Activated CD4-positive, alpha-beta T cell treated with anti-CD3 and anti-CD28 coated beads for 36 hours (primary cell): ENCODE measurements at places on chromosomes 6 and 20. TPM values are rescaled to one million over a fixed set of nuclear protein-coding genes. Genes with fewer than 3 reads are reported as not detected.

DNA sequence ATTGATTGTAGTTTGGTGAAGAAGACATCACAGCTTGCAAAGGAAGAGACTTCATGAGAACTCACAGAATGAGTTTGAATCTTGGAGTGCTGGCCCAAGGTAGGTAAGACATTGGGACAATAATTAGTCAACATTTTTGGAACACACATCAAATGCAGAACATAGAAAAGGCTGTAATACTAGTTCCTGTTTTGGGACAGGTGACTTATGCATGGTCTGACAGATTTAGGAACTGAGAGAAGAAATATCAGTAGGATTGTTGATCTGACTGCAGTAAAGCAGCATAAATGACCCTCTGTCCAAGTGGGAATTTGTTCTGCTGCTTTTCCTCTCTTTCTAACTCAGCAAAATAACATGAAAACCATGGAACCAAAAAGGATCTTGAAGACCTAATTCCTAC, 102.3 kb upstream of the MAP3K7 start:
- DNase-seq = no peak

DNA sequence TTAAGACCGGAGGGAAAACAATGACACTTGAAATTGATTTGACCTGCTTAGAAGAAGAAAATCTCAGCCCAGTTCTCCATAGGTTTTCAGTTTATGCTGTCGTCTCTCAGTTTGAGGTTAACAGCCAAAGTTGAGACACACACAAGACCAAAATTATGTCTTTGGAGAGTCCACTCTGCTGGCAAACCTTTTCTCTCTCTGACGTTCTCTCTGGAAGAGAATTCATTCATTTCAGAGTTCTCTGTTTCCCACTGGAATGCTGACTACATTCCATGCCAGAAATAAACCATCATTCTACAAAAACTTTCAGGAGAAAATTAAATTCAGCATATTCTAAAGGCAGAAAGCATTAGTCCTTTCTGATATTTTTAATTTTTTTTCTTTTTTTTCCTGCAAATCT, 155.2 kb downstream of the TFAP2A start:
- no peak for DNase-seq

GRCh38 chr6:21707524-21708319, 114.2 kb downstream of the SOX4 start:
- DNase-seq = no peak

DNA sequence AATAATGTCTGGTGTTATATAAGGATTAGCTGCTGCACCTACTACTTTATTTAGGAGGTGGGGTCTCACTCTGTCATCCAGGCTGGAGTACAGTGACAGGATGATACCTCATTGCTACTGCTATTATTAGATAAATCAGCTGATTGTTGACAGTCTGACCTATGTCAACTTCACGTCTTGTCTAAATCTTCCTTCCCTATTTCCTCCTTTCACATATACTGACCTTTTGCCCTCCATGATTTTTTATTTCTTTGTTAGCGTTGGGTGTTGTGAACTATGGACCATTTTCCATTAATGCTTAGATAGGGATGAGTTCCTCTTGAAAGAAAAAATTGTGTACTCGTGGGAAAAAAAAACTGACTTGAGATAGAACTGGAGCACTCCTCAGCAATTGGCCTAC, 109.9 kb upstream of the BEND6 start:
- no peak for DNase-seq

DNA sequence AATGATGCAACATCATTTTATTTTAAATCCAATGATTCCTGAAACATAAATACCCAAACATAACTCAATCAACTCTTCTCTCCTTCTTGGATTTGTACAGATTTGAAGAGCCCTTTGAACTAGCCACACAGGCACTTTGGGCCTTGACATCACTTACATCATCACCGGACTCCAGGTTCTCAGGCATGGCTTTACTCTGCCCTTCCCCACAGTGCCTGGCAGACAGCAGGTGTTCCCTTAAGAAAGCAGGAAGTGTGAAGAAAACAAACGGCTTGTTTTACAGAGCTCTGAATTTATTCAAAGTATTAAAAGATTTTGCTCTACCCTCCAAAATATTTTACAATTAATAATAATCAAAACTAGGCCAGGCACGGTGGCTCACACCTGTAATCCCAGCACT, 54.8 kb upstream of the GCM1 start:
- no peak for DNase-seq

GRCh38 chr6:168451805-168452517, 11.0 kb downstream of the SMOC2 start:
- no peak for DNase-seq

- no peak for DNase-seq
Measured at GRCh38 chr20:5703681-5704101, 46.5 kb upstream of the SHLD1 start.

DNA sequence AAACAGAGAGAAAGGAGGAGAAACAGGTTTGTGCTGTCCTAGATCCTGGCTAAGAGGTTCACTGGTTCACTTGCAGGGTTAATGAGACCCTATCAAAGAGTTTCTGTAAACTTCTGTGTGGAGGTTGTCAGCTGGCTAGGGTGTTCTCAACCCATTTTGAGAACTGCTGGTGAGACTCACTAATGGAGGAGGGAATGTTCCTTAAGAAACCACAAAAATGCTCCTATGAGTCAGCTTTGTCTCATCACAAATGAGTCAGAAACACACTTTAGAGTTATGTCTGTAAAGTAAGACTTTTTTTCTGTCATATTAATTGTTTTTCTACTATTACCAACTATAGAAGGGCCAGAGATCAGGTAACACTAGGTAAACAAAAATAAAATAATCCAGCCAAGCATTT, 884.4 kb downstream of the PHF3 start:
- no peak for DNase-seq

GRCh38 chr6:169029861-169030260, 223.8 kb downstream of the THBS2 start:
- DNase-seq = no peak

DNA sequence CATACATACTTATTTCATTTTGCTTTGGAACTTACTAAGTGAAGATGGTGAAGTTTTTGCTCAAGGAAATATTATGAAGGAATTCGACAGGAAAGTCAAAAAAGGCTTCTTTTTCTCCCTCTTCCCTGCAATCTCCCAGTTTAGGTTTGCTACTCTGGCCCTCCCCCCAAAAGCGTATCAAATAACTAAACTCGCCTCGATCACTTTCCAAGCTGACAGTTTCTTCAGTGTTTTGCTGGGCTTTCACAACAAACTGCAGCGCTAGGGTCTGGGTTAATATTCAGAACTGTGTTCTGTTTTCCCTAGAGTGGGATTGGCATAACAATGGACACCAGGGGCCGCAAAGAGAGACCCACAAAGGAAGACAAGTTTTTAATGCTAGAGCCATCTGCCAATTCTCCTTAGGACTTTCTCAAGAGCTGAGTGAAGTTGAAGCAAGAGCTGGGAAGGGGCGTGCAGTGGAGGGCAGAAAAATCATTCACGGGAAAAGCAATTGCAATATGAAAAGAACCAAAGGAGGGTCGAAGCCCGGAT, 57.8 kb downstream of the ATP9A start:
- no peak for DNase-seq

DNA sequence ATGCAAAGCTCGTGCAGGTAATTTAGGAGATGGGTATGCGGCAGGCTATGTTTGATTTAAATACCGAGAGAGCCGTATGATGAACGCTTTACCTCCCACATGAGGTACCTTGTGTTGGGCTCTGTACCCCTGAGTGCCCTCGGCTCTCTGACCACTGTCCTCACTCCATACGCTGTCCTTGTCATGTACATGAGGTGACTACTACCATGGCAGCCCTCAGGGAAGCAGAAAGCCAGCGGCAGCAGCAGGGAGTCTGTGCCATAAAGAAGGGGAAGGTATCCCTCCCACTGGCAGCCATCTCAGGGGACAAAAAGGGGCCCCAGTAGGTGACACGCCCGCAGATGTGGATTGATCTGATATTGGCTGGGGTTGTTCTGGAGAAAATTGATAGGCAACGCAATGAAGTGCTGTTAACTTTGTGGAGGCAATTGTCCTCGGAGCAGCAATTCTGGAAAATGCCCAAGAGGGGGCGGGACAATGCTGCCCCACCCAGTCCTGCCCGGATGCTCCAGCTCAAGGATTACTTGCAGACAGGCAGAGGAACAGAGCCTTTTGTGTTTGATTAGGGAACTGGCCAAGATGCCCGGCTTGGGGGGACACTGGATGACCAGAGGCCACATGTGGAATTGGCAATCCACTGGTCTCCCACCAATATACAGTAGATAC, 38.0 kb upstream of the HSF2 start:
- no peak for DNase-seq

DNA sequence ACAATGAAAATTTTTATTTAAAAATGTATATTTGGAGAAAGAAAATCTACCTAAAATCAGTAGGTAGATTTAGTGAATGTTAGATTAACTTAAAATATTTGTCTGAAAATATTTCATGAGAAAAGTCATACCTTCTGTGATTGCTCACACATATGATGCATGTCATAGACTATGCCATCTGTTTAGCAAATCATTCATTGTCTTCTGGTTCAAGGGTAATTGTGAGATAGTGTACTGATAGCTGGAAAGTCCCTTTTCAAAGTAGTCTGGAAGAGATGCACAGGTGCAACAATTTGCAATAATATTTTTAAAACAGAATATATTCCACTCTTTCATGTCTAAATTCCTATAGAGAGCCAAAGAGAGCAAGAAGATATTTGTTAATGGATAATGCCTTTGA, 21.0 kb upstream of the RNF217 start:
- no peak for DNase-seq

DNA sequence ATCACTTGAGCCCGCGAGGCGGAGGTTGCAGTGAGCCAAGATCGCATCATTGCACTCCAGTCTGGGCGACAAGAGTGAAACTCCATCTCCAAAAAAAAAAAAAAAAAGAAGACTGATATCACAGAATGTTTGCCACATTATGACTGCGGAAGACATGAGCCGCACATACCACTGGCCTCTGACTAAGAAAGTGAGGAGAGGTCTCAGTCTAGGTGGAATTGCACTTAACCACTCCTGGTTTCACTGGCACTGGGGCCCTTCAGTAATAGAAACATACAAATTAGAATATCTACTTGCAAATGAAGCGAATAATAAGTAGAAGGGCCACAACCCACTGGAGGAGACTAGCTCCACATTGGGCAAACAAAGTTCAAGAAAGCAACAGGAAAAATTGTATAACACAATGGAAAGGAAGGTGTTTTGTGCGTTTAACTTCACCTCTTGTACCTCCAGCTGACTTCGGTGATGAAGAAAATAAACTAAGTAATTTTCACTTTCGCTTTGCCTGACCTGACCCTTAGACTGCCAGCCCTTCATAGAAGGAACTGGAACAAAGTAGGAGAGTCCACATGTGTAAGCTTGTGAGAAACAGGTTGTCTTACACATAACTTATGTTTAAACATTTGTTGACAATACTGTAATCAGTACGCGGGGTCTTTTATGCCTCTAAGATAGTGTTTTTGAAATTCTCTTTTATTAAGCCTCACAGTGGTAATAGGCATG, 147.5 kb upstream of the TSHZ2 start:
- DNase-seq = peak; percentile 9

DNA sequence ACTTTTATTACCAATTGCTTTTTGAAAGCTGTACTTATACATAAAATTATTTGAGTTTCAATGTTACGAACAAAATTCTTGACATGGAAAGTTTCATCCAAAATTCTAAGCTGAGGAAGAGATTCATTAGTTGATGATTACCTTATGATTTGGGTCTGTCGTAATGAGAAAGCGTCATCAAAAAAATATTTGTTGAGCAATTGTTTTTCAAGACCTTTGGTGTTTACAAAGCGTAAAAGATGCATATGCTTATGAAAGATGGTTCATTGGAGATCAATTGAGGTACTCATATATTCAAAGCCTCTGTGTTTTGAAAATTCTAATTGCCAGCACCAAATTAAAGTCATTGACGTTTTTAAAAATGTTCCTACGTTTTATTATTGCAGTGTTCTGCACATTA, 110.5 kb upstream of the DOK5 start:
- no peak for DNase-seq

- no peak for DNase-seq
Measured at GRCh38 chr6:71478834-71479541, 190.4 kb downstream of the OGFRL1 start.

- no peak for DNase-seq
Measured at GRCh38 chr6:133895573-133896343, 6.8 kb downstream of the TCF21 start.

- no peak for DNase-seq
Measured at GRCh38 chr20:21527908-21528307, 14.0 kb upstream of the NKX2-2 start.

- no peak for DNase-seq
Measured at GRCh38 chr6:437037-437392, 45.5 kb downstream of the IRF4 start.

DNA sequence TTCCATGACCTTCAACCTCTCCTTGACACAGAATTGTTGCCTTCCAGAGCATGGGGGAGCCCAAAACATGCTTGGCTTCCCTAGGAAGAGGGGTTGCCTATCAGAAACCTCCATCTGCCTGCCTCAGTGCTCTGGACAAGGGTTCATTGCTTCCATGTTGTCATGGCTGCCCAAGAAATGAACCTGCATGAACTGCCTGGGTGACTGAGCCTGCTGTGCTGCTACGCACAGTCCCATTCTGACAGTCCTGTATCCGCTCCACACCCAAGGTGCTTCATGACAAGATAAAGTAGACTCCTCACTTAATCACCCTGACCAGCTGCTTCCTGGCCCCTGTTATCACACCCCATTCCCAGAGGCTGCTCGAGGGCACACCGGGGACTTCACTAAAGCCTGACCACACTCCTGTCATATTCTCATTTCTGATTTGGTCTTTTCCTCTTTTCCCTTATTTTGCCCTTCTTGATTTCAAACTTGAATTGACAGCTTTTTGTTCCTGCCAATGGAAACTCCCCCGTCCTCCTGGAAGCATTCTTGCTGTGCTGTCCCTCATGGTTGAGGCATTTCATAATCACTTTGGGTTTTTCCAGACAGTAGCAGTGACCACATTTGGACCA, 31.9 kb downstream of the GMPR start:
- DNase-seq = no peak

GRCh38 chr20:41664584-41664983, 46.4 kb upstream of the CHD6 start:
- DNase-seq = no peak

OXT gene
- not detected for total RNA-seq

PBOV1 gene
- total RNA-seq = not detected

DYNLRB1 gene
- 122 TPM for total RNA-seq

ADGRB3 gene
- not detected for total RNA-seq

DAAM2 gene
- total RNA-seq = not detected

FABP7 gene
- not detected for total RNA-seq

BPI gene
- total RNA-seq = not detected

SLCO4A1 gene
- 40.5 TPM for total RNA-seq

LGSN gene
- total RNA-seq = not detected

GATA5 gene
- total RNA-seq = not detected

PNPLA1 gene
- not detected for total RNA-seq

CCN6 gene
- total RNA-seq = 0.26 TPM
